ENCODE measurements at places on chromosomes 3 and 15. TPM values are rescaled to one million over a fixed set of nuclear protein-coding genes. Genes with fewer than 3 reads are reported as not detected.

CAPN7 gene
- 40.1 TPM for total RNA-seq

CDC25A gene
- total RNA-seq: 2.5 TPM

LTF gene
- total RNA-seq: 3.0 TPM

CADPS gene
- total RNA-seq: 7.2 TPM

LPP gene
- 1,607 TPM for total RNA-seq

SSUH2 gene
- total RNA-seq: 0.14 TPM

CFAP100 gene
- not detected for total RNA-seq

DNASE1L3 gene
- 2.3 TPM for total RNA-seq

OCA2 gene
- 14.8 TPM for total RNA-seq

ELL3 gene
- total RNA-seq: 11.2 TPM

C15orf40 gene
- total RNA-seq: 16.7 TPM

DNA sequence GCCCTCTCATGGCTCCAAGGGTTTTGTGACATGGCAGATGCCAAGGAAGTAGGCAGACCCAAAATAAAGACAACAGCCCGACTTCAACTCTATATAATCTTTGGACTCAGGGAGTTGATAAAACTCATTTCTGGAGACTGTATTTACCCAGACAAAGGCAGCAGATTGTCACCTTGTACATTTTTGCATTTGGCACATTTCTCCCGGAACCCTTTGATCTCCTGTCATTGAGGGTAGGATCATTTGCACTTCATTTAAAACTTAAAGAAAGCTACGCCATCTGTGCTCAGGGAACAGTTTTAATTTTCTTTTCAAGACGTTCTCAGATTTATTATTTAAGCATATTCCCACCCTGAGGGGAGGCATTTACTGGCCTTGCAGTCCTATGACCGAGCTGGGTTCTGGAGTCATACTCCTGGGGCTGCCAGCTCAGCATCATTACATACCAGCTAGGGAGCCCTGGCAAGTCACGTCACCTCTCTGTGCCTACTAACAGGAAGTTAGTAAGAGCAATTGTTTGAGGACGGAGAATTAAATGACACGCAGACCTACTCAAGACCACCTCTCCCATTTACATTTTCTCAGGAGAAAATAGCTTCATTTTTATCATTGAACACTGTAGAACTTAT is 5.9 kb downstream of the CDCP1 start:
- H3K4me3 ChIP-seq: no peak overlapping the region
- peaks cover 9% of the 10 kb centered on the region for H3K4me1 ChIP-seq
- no peaks in the 10 kb centered on the region for H3K27me3 ChIP-seq
- no peaks in the 10 kb centered on the region for H3K36me3 ChIP-seq
- no peak overlapping the region for H3K27ac ChIP-seq
- no peak for DNase-seq

DNA sequence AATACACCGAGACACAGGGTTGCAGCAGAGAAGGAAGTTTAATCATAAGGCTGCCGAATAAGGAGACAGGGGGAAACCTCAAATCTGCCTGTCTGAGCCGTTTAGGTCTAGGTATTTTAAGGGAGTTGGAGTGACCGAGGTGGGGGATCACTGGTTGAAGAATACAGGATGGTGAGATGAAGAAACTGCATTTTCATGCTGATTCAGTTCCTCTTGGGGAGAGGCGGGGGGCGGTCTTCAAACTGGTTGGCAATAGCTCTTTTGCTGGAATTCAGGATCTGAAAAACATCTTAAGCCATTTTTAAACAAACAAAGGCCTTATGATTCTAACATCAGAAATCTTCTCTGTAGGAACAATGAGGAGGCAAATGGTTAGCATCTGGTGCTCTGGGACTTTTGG is 699.5 kb upstream of the CFAP20DC start:
- H3K4me1 ChIP-seq: no peaks in the 10 kb centered on the region
- H3K4me3 ChIP-seq: no peak overlapping the region
- no peaks in the 10 kb centered on the region for H3K36me3 ChIP-seq
- no peaks in the 10 kb centered on the region for H3K27me3 ChIP-seq
- DNase-seq: no peak

GRCh38 chr3:113288881-113289280 is 77.5 kb downstream of the BOC start:
- H3K4me1 ChIP-seq: peaks cover 7% of the 10 kb centered on the region
- H3K27me3 ChIP-seq: no peaks in the 10 kb centered on the region
- no peak overlapping the region for H3K4me3 ChIP-seq
- H3K27ac ChIP-seq: no peak overlapping the region
- no peaks in the 10 kb centered on the region for H3K36me3 ChIP-seq
- DNase-seq: no peak

- no peaks in the 10 kb centered on the region for H3K4me1 ChIP-seq
- no peaks in the 10 kb centered on the region for H3K27me3 ChIP-seq
- H3K36me3 ChIP-seq: no peaks in the 10 kb centered on the region
- no peak for DNase-seq
- H3K4me3 ChIP-seq: no peak overlapping the region
Observed at GRCh38 chr3:12741209-12741608, 17.9 kb downstream of the TMEM40 start.

DNA sequence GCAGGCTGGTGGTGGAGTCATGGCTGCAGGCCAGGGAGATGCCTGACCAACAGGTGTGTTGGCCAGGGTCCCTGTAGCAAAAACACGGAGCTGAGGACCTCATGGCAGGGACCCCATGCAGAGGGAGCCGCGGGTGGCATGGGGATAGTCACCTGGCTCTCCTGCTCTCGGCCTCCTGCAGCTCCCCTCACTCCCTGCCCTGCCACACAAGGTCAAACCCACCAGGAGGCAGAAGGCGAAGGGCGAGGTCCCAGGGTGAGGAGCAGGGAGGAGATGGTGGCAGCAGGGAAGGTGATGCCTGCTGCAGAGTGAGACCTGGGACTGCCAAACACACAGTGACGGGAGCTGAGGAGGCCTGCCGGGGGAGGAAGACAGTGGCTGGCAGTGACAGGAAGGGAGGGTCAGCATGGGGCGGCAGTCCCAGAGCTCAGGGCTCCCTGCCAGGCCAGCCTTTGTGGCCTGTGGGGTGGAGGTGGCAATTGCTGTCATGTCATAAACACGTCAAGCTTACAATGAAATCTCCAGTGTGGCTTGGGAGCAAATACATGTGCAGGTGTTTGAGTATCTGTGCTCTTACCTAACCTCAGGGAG is 144.3 kb downstream of the TJP1 start:
- H3K4me3 ChIP-seq: no peak overlapping the region
- H3K36me3 ChIP-seq: no peaks in the 10 kb centered on the region
- no peak overlapping the region for H3K27ac ChIP-seq
- no peaks in the 10 kb centered on the region for H3K27me3 ChIP-seq
- H3K4me1 ChIP-seq: peaks cover 14% of the 10 kb centered on the region

GRCh38 chr3:20405744-20406143 is 219.7 kb upstream of the SGO1 start:
- H3K27me3 ChIP-seq: no peaks in the 10 kb centered on the region
- no peak for DNase-seq
- H3K4me1 ChIP-seq: peaks cover 6% of the 10 kb centered on the region
- no peak overlapping the region for H3K27ac ChIP-seq
- no peaks in the 10 kb centered on the region for H3K36me3 ChIP-seq

GRCh38 chr3:123075359-123075758 is 8.5 kb downstream of the PDIA5 start:
- no peak for DNase-seq
- no peak overlapping the region for H3K4me3 ChIP-seq
- peaks cover 78% of the 10 kb centered on the region for H3K4me1 ChIP-seq
- no peaks in the 10 kb centered on the region for H3K27me3 ChIP-seq

GRCh38 chr3:166190360-166190759 is 353.1 kb upstream of the BCHE start:
- H3K36me3 ChIP-seq: no peaks in the 10 kb centered on the region
- H3K27me3 ChIP-seq: no peaks in the 10 kb centered on the region
- no peak overlapping the region for H3K27ac ChIP-seq
- H3K4me3 ChIP-seq: no peak overlapping the region
- DNase-seq: no peak

DNA sequence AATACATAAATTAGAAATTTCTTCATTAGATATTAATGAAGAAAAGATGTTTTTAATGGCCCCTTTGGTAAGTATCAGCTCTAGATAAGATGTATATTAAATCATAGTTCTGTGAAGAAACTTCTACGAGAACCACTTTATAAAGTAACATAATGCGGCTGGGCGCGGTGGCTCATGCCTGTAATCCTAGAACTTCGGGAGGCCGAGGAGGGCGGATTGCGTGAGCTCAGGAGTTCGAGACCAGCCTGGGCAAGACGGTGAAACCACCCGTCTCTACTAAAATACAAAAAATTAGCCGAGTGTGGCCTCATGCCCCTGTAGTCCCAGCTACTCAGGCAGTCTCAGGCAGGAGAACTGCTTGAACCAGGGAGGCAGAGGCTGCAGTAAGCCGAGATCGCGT is 2.5 kb downstream of the KPNA1 start:
- H3K27ac ChIP-seq: no peak overlapping the region
- DNase-seq: no peak
- H3K27me3 ChIP-seq: no peaks in the 10 kb centered on the region
- no peaks in the 10 kb centered on the region for H3K36me3 ChIP-seq
- H3K4me1 ChIP-seq: peaks cover 31% of the 10 kb centered on the region

GRCh38 chr15:62190274-62190673 is 25.2 kb upstream of the C2CD4B start:
- H3K36me3 ChIP-seq: no peaks in the 10 kb centered on the region
- H3K4me3 ChIP-seq: no peak overlapping the region
- no peaks in the 10 kb centered on the region for H3K27me3 ChIP-seq
- DNase-seq: no peak

DNA sequence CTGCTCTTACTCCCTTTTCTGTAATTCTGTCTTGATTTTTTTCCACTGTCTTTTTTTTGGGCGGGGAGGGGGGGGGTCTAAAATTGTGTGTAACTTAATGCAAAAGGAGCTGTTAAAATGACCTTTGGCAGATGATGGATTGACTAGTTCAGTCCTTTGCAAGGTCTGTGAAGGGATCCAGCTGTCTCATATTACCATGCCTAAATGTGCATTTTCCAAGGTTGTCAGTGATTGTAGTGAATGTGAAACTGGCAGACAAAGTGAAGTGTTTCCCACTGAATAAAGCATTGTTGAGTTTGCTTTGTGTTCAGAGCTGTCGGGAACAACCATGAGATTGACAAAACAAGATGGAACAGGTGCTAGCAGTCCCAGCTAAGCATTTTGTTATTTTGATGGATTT is 110.1 kb upstream of the SKOR1 start:
- no peak overlapping the region for H3K27ac ChIP-seq
- H3K4me1 ChIP-seq: no peaks in the 10 kb centered on the region
- no peaks in the 10 kb centered on the region for H3K36me3 ChIP-seq
- no peak for DNase-seq
- H3K4me3 ChIP-seq: no peak overlapping the region

DNA sequence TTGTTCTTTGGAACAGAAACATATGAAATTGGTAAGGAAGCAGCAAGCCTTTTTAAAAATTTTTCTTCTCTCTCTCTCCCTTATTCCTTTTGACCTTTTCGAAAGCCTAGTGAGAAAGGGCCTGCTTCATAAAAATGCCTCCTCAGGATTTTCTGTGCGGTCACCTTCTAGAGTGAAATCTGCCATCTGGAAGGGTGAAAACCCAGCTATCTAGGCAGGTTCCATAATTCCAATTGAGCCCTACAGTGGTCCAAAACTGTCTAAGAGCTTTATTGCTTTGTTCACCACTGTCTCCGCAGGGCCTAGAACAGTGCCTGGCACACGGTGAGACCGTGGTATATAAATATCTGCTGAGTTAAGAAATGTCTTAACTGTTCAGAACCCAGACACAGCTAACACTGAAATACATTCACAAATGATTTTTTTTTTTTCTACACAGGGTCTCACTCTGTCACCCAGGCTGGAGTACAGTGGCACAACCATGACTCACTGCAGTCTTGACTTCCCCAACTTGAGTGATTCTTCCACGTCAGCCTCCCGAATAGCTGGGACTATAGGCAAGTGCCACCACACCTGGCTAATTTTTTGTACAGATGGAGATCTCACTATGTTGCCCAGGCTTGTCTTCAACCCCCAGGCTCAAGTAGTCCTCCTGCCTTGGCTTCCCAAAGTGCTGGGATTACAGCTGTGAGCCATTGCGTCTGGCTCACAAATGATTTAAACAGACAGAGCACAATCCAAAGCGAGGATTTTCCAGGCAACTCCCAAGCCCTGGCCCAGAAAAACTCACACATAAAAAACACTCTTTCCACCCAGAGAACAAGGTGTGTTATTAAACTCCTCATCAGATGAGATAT is 64.4 kb downstream of the FRMD4B start:
- peak overlapping the region; percentile 39 for H3K27ac ChIP-seq
- no peak overlapping the region for H3K4me3 ChIP-seq
- no peaks in the 10 kb centered on the region for H3K36me3 ChIP-seq
- H3K4me1 ChIP-seq: peaks cover 16% of the 10 kb centered on the region

DNA sequence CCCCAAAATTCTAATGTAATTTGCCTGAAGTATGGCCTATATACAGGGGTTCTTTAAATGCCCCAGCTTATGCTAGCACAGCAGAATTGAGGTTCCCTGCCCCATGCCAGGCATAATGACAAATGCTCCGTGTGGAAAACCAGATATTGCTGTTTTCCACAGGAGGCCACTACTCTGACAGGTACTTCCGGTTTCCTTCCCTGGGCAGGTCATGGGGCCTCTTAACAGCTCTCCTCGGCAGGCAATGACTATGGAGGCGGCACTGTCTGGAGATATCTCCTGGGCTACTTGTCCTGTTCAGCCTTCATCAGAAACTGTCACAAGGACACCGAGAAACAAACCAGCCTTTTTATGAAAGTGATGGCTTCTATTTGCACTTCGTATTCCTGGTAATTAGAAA is 54.8 kb downstream of the SLC7A14 start:
- DNase-seq: no peak
- no peaks in the 10 kb centered on the region for H3K27me3 ChIP-seq

- H3K4me3 ChIP-seq: no peak overlapping the region
- H3K27ac ChIP-seq: no peak overlapping the region
Observed at GRCh38 chr3:25863416-25863959, 73.6 kb downstream of the OXSM start.

All from thoracic aorta (tissue), 2 donors.